ENCODE measurements at places on chromosomes 1 and 21.
A peak's percentile ranks its signal among the peaks of the same experiment; 100 is the strongest.

- DNase-seq: no peak
These were observed 8.1 kb downstream of the GPR137B start for GRCh38 chr1:236150311-236150955.

DNA sequence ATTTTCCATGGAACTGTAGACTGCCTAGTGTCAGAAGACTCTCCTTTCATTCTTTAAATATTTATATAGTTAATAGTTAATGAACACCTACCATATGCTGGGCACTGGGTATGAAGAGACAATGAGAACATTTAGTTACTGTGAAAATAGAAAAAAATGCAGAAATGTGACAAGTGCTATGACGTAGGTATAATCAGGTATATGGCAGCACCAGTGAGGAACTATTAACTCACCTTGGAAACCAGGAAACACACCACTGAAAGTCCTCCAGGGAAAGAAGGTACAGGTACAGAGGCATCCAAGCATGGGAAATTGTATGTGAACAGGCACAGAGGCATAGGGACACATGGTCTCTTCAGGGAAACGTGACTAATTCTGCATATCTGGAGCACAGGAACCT lies 42.3 kb downstream of the DPT start:
- DNase-seq: no peak

GRCh38 chr1:53902235-53903138 lies 8.5 kb downstream of the DIO1 start:
- DNase-seq: no peak

- DNase-seq: no peak
These were observed 131.4 kb downstream of the ST6GALNAC5 start for GRCh38 chr1:76998582-76999223.

- DNase-seq: no peak
These were observed 18.7 kb upstream of the PTGFR start for GRCh38 chr1:78471890-78472620.

DNA sequence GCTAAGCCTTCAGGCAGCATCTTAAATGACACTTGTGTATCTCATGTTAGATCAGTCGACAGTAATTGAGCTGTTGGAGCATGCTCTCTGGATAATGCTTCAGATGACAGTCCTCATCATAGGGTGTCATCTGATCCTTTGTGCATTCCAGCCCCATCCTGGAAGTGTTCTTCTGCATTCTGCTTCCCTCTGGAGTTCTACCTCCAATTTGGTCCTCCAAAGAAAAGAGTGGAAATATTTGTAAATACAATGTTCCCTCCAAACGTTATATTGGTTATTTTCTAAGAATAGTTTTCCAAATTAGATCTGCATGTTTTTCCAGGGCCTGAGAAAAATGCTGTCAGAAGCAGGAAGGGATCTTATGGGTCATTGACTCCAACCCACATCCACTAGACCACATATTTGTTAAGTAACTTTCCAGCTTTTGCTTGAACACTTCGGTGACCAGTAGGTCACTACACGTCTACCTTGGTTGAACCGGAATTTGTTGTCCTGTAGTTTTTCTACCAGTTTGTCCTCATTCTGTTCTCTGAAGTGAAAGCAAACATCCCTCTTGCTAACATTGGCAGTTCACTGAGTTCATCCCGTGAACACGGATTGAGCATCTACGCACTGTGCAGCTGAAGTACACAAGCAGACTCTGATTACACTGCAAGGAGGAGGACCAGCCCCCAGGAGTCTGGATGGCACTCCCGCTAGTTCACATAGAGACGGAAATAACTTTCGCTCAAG lies 136.0 kb downstream of the TLR5 start:
- no peak for DNase-seq

DNA sequence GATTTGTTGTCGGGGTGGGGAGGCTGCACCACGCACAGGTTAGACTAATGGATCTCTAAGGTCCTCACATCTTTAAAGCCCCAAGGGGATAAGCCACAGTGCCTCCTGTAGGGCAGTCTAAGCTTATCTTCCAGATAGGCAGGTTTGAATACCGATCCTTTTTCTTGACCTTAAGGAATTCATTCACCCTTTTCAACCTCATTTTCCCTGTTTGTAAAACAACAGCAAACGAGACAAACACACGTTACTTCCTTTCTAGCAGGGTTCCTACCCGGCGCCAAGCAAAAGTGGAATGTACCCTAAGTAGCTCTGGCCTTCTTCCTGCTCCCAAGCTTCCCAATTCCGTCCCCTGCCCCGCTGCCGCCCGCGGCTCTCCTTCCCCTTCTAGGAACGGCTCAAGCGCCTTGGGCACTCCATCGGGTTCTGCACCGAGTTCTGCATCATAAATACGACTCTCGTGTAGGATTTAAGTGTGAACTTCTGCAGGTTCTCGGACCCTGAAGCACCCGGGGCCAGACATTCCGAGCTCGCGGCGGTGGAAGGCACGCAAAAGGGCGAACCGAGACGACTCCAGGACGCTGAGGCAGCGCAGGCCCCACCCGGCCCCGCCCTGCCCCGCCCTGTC lies 548 bp upstream of the CDC20 start:
- peak; percentile 25 for DNase-seq

GRCh38 chr1:70202173-70202758 lies 3.1 kb downstream of the LRRC40 start:
- DNase-seq: no peak

- no peak for DNase-seq
These were observed 674 bp downstream of the PPFIA4 start for GRCh38 chr1:203026666-203027663.

DNA sequence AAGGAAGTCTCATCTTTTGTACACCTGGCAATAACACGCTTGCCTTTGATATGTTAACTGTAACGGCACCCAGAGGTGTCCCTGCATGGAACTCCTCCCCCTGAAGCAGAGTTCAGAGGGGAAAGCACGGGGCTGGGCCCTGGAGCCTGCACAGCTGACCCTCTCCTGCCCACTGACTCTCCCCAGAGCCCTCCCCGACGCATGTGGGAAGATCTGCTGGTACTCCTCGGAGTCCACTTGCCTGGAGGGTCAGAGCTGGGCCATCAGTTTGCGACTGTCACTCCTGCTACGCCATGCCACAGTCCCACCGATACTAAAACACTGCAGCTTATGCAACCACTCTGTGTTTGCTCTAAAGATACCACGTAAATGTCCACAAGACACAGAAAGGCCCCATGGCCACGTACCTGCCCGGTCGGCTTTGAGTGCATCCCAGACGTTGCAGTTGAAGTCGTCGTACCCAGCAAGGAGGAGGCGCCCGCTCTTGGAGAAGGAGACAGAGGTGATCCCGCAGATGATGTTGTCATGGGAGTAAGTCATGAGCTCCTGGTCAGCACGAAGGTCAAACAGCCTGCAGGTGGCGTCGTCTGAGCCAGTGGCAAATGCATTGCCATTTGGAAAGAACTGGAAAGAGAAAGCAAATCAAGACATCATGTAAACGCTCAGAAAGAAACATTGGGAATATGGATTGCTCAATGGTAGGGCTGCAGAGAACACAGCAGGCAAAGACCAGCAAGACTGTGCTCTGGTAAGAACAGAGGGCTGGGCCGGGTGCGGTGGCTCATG lies 10.6 kb upstream of the NADK start:
- peak; percentile 26 for DNase-seq

DNA sequence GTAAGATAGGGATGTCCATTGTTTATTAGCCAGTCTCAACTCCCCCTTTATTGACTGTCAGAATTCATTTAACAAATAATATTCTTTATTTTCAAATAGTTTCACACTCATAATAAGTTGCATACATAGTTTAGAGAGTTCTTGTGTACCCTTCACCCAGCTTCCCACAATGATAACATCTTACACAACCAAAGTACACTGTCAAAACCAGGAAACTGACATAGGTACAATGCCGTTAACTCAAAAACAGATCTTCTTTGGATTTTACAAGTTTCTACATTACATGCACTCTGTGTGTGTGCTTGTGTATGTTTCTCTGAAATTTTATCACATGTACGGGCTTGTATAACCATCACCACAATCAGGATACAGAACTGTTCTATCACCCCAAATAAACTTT lies 64.4 kb upstream of the IFNLR1 start:
- no peak for DNase-seq

DNA sequence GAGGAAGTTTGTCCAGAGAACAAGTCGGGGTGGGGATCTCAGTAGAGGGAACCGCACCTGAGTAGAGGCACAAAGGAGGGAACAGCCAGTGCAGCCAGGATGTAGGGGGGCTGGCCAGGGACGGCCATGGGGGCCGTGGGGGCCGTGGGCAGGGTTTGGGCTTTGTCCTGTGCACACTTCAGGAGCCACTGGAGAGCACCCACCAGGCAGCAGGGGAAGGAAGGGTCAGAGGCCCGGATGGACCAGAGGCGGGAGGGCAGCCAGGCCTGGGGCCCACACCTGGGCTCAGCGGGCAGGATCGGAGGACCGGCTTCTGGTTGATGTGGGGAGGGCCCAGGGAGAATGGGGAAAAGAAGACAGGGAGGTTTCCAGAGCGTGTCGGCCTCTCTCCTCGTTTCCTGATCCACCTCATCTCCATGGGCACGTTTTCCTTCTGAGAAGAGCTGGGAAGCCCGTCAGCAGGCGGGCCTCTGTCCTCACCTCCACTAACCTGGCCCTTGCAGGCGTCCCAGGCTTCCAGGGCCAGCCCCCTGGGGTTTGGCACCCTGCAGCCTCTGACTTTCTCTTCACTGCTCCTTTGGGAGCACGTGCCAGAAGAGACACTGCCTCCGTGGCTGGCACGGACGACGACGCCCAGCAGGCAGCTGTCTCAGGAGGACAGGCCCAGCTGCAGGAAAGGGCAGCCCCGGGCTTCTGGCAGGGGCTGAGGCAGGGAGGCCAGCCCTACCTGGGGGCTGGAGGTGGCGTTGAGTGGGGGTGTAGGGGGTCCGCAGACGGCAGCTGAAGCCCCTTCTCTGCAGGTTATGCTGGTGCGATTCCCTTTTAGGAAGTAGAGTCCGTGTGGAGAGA lies 16.8 kb upstream of the PDXK start:
- no peak for DNase-seq

DNA sequence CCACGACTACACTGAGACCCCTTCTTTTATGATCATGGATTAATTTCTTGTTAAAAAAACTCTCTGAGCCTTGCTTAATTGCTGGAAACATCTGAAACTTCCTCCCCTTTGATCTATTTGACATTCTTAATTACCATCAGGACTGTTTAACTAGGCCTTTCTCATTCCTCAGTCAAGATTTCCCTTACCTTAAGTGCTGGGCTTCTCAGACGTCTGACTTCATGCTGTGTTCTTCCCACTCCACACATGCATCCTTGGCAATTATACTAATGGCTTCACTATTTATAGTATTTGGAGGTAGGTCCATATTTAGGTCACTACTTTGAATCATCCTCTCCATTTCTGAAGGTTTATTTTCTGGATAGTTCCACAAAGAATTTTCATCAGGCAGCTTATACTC lies 341.3 kb upstream of the TMPRSS15 start:
- DNase-seq: no peak

DNA sequence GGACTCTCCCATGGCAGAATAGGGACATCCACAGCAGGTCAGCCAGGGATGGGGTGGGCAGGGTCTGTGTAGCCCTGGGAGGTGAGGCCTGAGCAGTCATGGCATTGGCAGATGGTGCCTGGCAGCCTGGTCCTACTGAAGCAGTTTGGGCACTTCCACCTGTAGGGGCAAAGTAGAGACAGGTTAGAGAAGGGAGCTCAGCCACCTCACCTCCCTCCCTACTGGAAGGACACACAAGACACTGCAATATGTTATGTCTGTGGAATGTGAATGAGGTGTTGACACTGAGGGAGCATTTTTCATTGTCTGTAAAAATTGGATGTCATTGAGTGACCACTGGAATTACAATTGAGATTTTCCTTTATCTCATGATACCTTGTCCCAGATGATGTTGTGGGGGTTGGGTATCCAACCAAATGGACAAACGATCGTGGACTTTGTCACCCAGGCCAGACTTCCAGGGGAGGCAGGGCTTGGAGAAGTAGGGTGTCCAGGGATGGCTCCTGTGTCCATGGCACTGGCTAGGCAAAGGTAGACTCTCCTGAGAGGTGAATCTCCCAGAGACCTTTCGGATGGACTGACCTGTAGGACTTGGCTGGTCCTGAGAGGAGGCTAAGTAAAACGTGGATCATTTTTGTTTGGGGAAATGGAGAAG lies 9.7 kb downstream of the SHISA4 start:
- no peak for DNase-seq

- no peak for DNase-seq
These were observed 43.7 kb upstream of the HMCN1 start for GRCh38 chr1:185690527-185690926.

DNA sequence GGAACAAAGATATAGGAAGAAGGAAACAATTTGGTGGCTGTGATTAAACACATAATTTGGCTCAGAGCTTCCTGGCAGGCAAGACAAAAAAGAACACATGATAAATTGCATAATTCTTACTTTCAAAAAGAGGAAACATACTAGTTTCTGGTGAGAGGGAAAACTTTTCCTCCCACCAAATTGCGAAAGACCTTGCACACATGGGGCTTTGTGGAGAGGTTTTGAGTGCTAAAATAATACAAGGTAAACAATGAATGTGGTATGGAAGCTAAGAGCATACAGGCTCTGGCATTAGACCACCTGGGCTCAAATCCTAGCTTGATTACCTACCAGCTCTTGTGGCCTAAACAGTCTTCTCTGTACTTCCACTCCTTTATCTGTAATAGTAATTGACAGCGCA lies 140.2 kb upstream of the HOOK1 start:
- DNase-seq: no peak

- no peak for DNase-seq
These were observed 48.9 kb downstream of the HLCS start for GRCh38 chr21:36917471-36918158.

DNA sequence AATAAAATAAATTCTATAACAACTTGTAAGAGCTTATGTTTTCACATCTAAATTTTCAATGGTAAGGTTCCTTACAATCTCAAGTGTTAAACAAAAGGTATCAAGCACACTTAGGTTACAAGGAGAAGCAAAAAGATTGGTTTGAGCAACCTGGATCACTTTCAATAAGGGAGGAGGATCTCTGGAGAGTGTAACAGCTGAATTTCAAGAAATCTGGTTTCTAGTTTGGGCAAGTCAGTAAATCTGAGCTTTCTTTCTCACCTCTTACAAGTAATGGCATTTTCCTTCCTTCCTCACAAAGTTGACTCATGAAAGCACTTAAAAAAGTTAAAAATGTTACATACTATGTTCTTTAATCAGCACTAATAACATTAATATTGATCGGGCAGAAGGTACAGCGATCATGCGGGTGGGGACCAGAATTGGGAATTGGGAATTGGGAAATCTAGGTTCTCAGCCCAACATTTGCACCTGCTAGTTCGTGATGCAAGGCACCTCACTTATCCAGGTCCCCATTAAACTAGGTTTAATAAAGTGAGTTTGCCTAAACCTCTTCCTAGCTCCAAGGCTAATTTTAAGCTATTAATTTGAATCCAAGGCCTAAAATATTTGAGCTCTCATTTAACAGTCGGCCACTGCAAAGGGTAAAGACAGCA lies 3.1 kb downstream of the NUCKS1 start:
- no peak for DNase-seq

GRCh38 chr1:43799656-43800635 lies 92.6 kb downstream of the ST3GAL3 start:
- no peak for DNase-seq

DNA sequence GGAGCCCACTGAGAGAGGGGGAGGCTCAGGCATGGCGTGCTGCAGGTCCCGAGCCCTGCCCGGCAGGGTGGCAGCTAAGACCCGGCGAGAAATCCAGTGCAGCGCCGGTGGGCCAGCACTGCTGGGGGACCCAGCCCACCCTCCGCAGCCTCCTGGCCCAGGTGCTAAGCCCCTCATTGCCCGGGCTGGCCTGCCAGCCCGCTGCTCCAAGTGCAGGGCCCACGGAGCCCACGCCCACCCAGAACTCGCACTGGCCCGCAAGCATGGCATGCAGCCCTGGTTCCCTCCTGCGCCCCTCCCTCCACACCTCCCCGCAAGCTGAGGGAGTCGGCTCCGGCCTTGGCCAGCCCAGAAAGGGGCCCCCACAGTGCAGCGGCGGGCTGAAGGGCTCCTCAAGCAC lies 61.5 kb downstream of the C21orf91 start:
- DNase-seq: no peak

Data from activated CD4-positive, alpha-beta T cell treated with anti-CD3 and anti-CD28 coated beads, Interleukin-2, amount 50 U/mL, for 48 hours (primary cell).